Cerebellar cortex (tissue), 1 donor: ENCODE measurements at places on chromosomes 1 and 21.

GRCh38 chr1:104760017-104760416 is 1010.3 kb downstream of the AMY1C start:
- DNase-seq = no peak

- no peak for DNase-seq
Measured at GRCh38 chr1:31869449-31869848, 53.6 kb upstream of the SPOCD1 start.

DNA sequence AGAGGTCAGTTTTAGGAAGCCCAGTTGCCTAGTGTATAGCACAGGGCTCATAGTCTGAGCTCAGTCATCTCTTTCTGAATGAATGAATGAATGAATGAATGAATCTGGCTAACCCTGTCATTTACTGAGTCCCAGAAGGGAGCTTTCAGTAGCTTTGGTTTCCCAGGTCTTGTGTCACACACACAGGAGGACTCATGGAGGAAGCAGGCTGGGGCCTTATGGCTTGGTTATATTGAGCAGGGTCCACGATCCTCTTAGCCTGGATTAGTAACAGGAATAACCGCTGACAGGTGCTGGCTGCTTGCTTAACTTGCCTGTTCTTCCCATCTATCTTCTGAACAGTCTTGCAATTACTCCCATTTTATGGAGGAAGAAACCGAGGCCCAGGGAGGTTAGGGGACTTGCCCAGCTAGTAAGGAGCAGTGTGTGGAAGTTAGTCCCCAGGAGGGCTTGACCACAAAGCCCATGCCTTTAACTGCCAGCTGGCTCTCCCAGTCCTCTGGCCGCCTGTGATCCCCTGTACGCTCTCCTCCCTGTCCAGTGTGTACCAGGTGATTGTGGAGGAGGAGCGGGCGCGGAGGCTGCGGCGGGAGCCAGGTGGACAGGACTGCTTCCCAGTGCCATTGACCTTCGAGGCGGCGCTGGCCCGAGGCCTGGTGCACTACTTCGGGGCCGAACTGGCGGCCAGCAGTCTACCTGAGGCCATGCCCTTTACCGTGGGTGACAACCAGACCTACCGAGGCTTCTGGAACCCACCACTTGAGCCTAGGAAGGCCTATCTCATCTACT is 46.0 kb downstream of the PTPRU start:
- DNase-seq = no peak

GRCh38 chr1:185479796-185480195 is 162.8 kb upstream of the IVNS1ABP start:
- DNase-seq = no peak

GRCh38 chr1:244702620-244703019 is 49.7 kb downstream of the DESI2 start:
- DNase-seq = no peak

- no peak for DNase-seq
Measured at GRCh38 chr21:25396135-25396711, 211.1 kb downstream of the MRPL39 start.

GRCh38 chr1:168387781-168388760 is 107.4 kb downstream of the TBX19 start:
- no peak for DNase-seq

- no peak for DNase-seq
Measured at GRCh38 chr1:185373813-185374529, 56.9 kb upstream of the IVNS1ABP start.
